AG08395 (cell line): ENCODE measurements at places on chromosomes 16 and 17.
A peak's percentile ranks its signal among the peaks of the same experiment; 100 is the strongest.

DNA sequence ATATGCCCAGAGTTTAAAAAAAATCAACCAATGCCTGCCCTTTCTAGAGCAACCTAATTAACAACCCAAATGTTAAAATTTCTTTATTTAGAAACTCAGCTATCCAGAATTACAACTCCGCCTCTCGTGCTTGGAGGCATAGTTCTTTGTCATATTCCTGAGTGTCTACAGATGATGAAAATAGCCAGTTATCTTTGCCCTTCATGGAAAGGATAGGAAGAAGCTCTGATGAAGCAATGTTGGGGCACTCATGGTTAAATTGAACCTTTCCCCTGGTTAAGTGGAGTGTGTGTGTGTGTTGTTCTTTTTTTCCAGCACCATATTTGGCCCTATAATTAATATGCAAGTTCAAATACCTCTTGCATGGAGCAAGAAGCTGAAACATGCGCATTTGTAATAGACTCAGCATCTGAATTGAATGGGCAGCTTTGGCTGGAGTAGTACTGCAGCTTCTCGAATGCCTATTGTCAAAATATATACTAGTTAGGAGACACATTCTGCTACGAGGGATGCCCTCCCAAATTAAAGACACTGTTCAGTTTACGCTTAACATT, 506.2 kb downstream of the WWOX start:
- DNase-seq = no peak

GRCh38 chr17:1907909-1908698, 78.3 kb downstream of the RPA1 start:
- DNase-seq = peak; percentile 40

GRCh38 chr16:64983231-64983630, 138.6 kb downstream of the CDH11 start:
- DNase-seq = peak; percentile 5

DNA sequence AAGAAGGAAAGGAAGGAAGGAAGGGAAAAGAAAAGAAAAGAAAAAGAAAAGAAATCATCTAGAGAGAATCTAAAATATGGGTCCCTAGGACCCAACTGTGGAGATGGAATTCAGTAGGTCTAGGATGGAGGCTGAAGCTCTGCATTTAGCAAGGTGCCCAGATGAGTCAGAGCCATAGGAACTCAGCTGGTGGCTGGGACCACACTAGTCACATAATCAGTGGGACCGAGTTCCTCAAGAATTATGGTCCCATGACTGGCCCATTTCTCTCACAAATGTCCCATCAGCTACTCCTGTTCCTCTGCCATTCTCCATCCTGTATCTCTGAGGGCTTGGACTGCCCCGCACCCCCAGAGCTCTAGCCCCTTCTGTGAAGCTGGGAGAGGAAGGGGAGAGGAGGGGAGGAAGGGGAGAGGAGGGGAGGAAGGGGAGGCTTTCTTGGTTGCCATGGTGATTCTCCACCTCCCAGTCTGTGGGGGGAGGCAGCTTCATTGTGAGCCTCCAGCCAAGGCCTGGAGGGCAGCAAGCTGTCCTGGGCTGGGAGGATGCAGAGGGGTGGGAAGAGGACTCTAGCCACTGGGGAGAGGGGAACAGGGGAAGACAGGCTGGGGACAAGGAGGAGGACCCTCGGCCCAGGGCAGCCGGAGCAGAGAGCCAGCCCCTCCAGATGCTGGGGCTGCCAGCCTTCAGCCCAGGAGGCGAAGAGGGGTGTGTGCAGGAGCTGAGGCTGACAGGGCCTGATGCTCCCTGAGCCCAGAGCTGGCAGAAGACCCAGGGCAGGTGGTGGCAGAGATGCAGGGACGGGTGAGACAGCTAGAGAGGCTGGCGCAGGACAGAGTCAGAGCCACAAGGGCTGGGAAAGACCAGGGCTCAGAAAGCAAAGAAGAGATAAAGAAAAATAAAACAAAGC, 37.8 kb upstream of the LHX1 start:
- DNase-seq = no peak

DNA sequence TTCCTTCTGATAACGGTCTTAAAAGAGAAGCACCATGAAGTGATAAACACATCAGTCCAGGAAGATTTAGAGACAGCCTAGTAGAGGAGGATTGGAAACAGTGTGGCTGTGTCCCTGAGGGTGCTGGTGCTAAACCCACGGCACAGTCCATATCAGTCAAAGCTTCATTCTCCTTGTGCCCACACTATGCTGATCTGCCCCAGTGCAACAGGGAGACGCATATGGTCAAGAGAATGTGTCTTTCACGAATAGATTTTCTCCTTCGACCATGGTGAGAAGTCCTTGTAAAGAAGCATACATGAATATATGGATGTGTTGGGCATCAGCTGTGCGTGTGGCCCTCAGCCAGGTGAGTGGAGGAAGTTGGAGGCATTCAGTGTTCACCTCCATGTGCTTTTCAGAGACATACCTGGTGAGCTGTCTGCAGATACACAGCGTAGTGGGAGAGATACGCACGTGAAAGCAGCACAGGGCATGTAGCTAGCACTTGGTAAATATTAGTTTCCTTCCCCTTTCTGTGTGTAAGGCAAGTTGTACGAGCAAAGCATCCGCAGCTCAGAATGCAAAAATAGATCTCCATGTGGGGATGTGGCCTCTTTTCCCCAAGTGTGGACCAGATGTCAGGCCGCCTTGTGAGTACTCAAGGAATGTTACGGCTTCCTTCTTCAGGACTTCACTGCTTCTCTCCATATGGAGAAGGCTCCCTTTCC, 29.4 kb downstream of the HLF start:
- peak; percentile 57 for DNase-seq

- DNase-seq = no peak
These were observed 482 bp downstream of the DCTPP1 start for GRCh38 chr16:30429418-30429677.
